ENCODE measurements at places on chromosomes 7 and 10. TPM values are rescaled to one million over a fixed set of nuclear protein-coding genes. Genes with fewer than 3 reads are reported as not detected.
A peak's percentile ranks its signal among the peaks of the same experiment; 100 is the strongest.

DNA sequence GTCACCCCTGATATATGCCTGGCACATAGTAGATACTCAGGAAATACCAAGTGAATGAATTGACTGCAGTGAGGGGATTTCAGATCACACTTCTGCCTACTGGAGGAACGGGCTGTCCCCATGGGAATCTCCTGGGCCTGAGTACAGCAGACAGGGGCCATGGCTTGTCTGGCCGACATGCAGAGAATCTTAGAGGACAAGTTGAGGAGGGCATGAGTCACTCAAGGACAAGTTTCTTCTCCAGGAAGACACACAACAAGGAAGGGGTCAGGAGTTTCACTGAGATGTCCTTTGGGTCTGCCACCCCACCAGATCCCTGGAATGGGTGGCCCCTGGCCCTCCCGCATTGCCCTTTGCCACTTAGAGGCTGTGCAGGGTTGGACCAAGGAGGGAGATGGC lies 20.7 kb downstream of the PLPP4 start:
- no peaks in the 10 kb centered on the region for H3K36me3 ChIP-seq
- no peak for ATAC-seq
- H3K27me3 ChIP-seq, result peaks cover 13% of the 10 kb centered on the region
- H3K4me1 ChIP-seq, result no peaks in the 10 kb centered on the region
- H3K27ac ChIP-seq, result no peak overlapping the region

- peak overlapping the region; percentile 38 for H3K27ac ChIP-seq
- H3K27me3 ChIP-seq, result peaks cover 17% of the 10 kb centered on the region
- H3K4me3 ChIP-seq, result no peak overlapping the region
- peaks cover 30% of the 10 kb centered on the region for H3K4me1 ChIP-seq
- no peaks in the 10 kb centered on the region for H3K36me3 ChIP-seq
Observed at GRCh38 chr7:88307412-88307811, 718 bp upstream of the STEAP4 start.

GRCh38 chr10:71706216-71707121 lies 13.1 kb downstream of the C10orf105 start:
- no peak for ATAC-seq
- no peaks in the 10 kb centered on the region for H3K36me3 ChIP-seq
- H3K4me1 ChIP-seq, result peaks cover 15% of the 10 kb centered on the region
- no peak overlapping the region for H3K4me3 ChIP-seq
- no peaks in the 10 kb centered on the region for H3K27me3 ChIP-seq

- H3K4me1 ChIP-seq, result no peaks in the 10 kb centered on the region
- H3K27ac ChIP-seq, result no peak overlapping the region
- no peaks in the 10 kb centered on the region for H3K36me3 ChIP-seq
Observed at GRCh38 chr10:114593816-114594468, 64.1 kb downstream of the ABLIM1 start.

GRCh38 chr7:41858201-41858600 lies 155.3 kb upstream of the INHBA start:
- no peaks in the 10 kb centered on the region for H3K36me3 ChIP-seq
- H3K27me3 ChIP-seq, result no peaks in the 10 kb centered on the region
- H3K4me1 ChIP-seq, result no peaks in the 10 kb centered on the region

DNA sequence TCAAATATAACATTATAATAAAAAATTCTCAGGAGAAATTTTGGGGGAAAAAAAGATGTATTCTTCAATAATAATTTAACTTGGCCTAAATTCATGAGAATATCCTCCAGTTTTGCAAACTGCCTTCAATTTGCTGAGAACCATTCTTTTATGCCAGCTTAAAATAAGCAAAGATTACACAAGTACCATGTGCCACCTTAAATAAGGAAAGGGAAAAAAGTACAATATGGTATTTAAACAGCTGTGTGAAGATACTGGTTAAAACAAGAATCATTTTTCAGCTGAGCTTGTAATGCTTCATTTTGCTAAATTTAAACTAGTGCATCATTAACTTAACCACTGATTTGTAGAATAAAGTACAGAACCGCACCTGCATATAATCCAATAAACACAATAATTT lies 217.8 kb downstream of the LRRN3 start:
- no peaks in the 10 kb centered on the region for H3K36me3 ChIP-seq
- H3K27ac ChIP-seq, result no peak overlapping the region
- H3K4me3 ChIP-seq, result no peak overlapping the region

- no peak overlapping the region for H3K27ac ChIP-seq
- H3K27me3 ChIP-seq, result no peaks in the 10 kb centered on the region
- H3K36me3 ChIP-seq, result no peaks in the 10 kb centered on the region
Observed at GRCh38 chr7:34131371-34131770, 226.0 kb downstream of the BMPER start.

DNA sequence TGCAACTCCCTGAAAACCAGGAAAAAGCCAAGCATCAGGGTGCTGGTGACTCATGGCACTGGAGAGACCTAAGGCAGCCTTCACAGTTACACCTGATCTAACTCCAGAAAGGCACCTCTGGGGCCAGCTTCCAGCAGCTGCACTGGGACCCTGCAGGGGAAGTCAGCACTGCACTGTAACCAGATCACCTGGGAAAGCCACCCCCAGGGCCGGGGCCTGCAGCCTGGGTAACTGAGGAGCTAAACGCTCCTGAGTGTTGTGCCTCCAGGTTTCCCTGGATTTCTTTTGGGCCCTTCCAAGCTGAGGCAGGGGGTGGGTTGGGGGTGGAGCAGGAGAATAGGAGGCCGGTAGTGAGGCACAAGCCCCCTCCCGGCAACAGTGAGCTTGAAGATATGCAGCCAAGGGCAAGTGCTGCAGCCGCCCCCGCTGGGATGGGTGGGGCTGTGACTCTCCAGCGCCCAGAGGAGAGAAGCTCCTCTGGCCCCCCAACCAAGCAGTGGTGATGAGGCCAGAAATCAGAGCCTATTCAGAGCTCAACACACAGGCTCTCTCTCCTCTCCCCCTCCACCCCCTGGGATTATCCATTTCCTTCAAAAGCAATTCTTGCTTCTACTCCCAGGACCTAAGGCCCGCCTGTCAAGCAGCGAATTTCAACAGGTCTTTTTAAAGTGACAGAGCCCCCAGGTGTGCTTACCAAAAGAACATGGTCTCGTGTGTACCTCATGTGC lies 2.6 kb downstream of the CXCL12 start:
- H3K27me3 ChIP-seq, result peaks cover 53% of the 10 kb centered on the region
- H3K27ac ChIP-seq, result peak overlapping the region; percentile 81
- ATAC-seq, result no peak
- H3K36me3 ChIP-seq, result peaks cover 18% of the 10 kb centered on the region
- H3K4me3 ChIP-seq, result peak overlapping the region; percentile 65
- peaks cover 60% of the 10 kb centered on the region for H3K4me1 ChIP-seq

DNA sequence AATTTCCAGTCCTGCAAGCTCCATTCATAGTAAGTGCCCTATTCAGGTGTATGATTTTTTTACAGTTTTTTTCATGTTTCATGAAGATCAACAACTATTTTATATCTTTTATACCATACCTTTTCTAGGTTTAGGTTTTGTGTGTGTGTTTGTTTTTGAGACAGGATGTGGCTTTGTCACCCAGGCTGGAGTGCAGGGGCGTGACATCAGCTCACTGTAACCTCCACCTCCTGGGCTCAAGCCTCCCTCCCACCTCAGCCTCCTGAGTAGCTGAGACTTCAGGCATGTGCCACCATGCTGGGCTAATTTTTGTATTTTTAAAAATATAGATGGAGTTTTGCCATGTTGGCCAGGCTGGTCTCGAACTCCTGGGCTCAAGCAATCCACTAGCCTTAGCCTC lies 35.0 kb downstream of the ARMH3 start:
- no peaks in the 10 kb centered on the region for H3K27me3 ChIP-seq
- H3K4me1 ChIP-seq, result no peaks in the 10 kb centered on the region
- H3K4me3 ChIP-seq, result no peak overlapping the region
- no peaks in the 10 kb centered on the region for H3K36me3 ChIP-seq

- H3K27me3 ChIP-seq, result peaks cover 18% of the 10 kb centered on the region
- H3K4me3 ChIP-seq, result no peak overlapping the region
- H3K36me3 ChIP-seq, result no peaks in the 10 kb centered on the region
- H3K4me1 ChIP-seq, result no peaks in the 10 kb centered on the region
- H3K27ac ChIP-seq, result no peak overlapping the region
Observed at GRCh38 chr10:120429395-120429794, 27.6 kb upstream of the PLPP4 start.

GRCh38 chr10:36391405-36391804 lies 734.0 kb upstream of the ANKRD30A start:
- no peaks in the 10 kb centered on the region for H3K4me1 ChIP-seq
- no peaks in the 10 kb centered on the region for H3K36me3 ChIP-seq
- no peak overlapping the region for H3K4me3 ChIP-seq
- no peaks in the 10 kb centered on the region for H3K27me3 ChIP-seq
- no peak for ATAC-seq

GRCh38 chr10:102419269-102420180 lies 940 bp upstream of the PSD start:
- H3K4me3 ChIP-seq, result peak overlapping the region; percentile 7
- H3K4me1 ChIP-seq, result peaks cover 5% of the 10 kb centered on the region
- ATAC-seq, result no peak
- no peaks in the 10 kb centered on the region for H3K36me3 ChIP-seq

DNA sequence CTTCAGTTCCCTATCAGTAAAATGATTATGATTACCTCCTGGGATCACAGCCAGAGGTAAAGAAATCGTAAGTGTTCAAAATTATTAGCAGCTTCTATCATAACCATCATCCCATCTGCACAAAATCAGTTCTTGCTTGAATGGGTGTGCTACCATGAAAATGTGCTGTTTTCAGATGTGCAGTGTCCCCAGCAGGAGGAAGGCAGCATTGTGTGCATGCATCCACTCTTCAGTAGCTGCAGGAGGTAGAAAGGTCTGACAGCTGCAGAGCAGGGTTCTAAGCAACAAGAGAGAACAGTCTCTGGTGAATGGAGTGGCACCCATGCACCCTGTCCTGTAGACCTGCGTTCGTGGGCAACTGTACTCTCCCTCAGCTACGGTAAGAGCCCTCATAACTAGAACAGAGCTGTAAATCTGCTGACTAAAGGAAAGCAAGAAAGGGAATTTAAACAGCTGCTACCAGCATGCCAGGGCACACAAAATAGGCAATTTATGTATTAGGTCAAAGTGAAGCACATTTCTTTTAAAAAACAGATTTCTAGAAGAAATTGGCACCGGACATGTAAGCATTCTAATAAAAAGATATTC lies 21.2 kb downstream of the VSTM2A start:
- no peaks in the 10 kb centered on the region for H3K36me3 ChIP-seq
- H3K4me1 ChIP-seq, result no peaks in the 10 kb centered on the region
- H3K27ac ChIP-seq, result no peak overlapping the region
- ATAC-seq, result no peak
- no peaks in the 10 kb centered on the region for H3K27me3 ChIP-seq

GRCh38 chr10:36725581-36726520 lies 399.5 kb upstream of the ANKRD30A start:
- H3K27me3 ChIP-seq, result no peaks in the 10 kb centered on the region
- no peak for ATAC-seq
- peaks cover 6% of the 10 kb centered on the region for H3K4me1 ChIP-seq
- no peak overlapping the region for H3K4me3 ChIP-seq

- no peak overlapping the region for H3K4me3 ChIP-seq
- H3K4me1 ChIP-seq, result no peaks in the 10 kb centered on the region
- H3K36me3 ChIP-seq, result no peaks in the 10 kb centered on the region
- no peaks in the 10 kb centered on the region for H3K27me3 ChIP-seq
- ATAC-seq, result no peak
- peak overlapping the region; percentile 32 for H3K27ac ChIP-seq
Observed at GRCh38 chr7:102169651-102170392, 116.8 kb upstream of the SH2B2 start.

GRCh38 chr10:96470116-96470743 lies 43.5 kb downstream of the TLL2 start:
- H3K36me3 ChIP-seq, result no peaks in the 10 kb centered on the region
- H3K4me3 ChIP-seq, result no peak overlapping the region
- peaks cover 39% of the 10 kb centered on the region for H3K27me3 ChIP-seq
- no peaks in the 10 kb centered on the region for H3K4me1 ChIP-seq
- no peak overlapping the region for H3K27ac ChIP-seq

- H3K4me1 ChIP-seq, result no peaks in the 10 kb centered on the region
- no peak for ATAC-seq
- peaks cover 1% of the 10 kb centered on the region for H3K27me3 ChIP-seq
- H3K27ac ChIP-seq, result no peak overlapping the region
- H3K4me3 ChIP-seq, result no peak overlapping the region
- H3K36me3 ChIP-seq, result no peaks in the 10 kb centered on the region
Observed at GRCh38 chr10:8245131-8245813, 190.8 kb downstream of the GATA3 start.

DNA sequence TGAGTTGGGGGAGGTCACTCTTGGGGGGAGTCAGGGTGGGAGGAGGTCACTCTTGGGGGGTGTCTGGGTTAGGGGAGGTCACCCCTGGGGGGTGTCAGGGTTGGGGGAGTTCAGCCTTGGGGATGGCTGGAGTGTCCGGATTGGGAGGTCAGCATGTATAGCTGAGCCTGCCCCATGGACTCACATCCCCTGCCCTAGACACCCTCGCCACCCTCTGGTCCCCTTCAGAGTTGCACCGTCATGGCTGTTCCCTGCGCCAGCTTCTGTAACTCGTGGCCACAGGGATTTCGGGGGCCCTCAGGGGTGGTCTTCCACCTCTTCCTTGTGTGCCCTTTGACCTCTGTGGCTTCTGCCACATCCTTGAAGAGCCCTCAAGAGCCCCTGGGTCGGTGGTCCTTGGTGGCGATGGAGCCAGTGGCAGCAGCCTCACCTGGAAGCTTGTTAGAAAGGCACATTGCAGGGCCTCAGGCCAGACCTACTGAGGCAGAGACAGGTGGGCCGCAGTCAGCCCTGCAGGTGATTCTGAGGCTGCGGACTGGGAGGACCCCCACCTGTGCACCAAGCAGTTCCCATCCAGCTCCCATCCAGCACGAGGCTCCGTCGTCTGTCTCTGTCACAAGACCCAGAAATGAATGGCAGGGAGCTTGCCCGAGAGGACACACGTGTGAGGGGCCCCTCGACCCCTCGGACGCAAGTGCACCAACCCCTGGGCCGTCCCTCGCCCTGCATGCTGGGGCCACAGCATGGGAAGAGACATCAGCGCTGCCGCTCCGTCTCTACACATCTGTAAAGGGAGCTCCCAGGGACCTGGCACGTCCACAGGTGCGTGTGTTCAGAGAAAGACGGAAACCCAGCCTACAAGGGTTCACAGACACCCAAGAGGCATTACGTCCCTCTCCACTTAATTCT lies 44.7 kb upstream of the SUN1 start:
- H3K27ac ChIP-seq, result no peak overlapping the region
- no peaks in the 10 kb centered on the region for H3K4me1 ChIP-seq
- no peaks in the 10 kb centered on the region for H3K27me3 ChIP-seq
- H3K36me3 ChIP-seq, result no peaks in the 10 kb centered on the region
- no peak overlapping the region for H3K4me3 ChIP-seq

Gene SH2B2
- total RNA-seq, result 3.2 TPM

Gene UFSP1
- total RNA-seq, result 8.3 TPM

Gene HKDC1
- 0.27 TPM for total RNA-seq

Gene OR13A1
- not detected for total RNA-seq

Gene OPN4
- not detected for total RNA-seq
